ENCODE measurements at places on chromosomes 13 and 19. TPM values are rescaled to one million over a fixed set of nuclear protein-coding genes. Genes with fewer than 3 reads are reported as not detected.

The DCLK1 gene
- not detected for total RNA-seq

- no peak for DNase-seq
- H3K27me3 ChIP-seq: peaks cover 16% of the 10 kb centered on the region
- H3K4me1 ChIP-seq: peaks cover 2% of the 10 kb centered on the region
- no peak overlapping the region for H3K4me3 ChIP-seq
These were observed 57.9 kb downstream of the THSD1 start for GRCh38 chr13:52348071-52348470.

The LAIR1 gene
- total RNA-seq: 5.7 TPM

- no peak overlapping the region for H3K27ac ChIP-seq
- no peaks in the 10 kb centered on the region for H3K27me3 ChIP-seq
- no peak for DNase-seq
- no peak overlapping the region for H3K4me3 ChIP-seq
These were observed 545.4 kb downstream of the SUCLA2 start for GRCh38 chr13:47455626-47456025.

GRCh38 chr19:16976446-16976845, 50.2 kb downstream of the CPAMD8 start:
- no peak overlapping the region for H3K27ac ChIP-seq
- no peaks in the 10 kb centered on the region for H3K4me1 ChIP-seq
- no peak overlapping the region for H3K4me3 ChIP-seq
- peaks cover 5% of the 10 kb centered on the region for H3K27me3 ChIP-seq
- DNase-seq: no peak

The MEIOSIN gene
- total RNA-seq: not detected

- DNase-seq: no peak
- H3K36me3 ChIP-seq: no peaks in the 10 kb centered on the region
- H3K4me1 ChIP-seq: no peaks in the 10 kb centered on the region
These were observed 258.6 kb upstream of the DACH1 start for GRCh38 chr13:72125561-72125960.

Data from activated CD4-positive, alpha-beta memory T cell treated with anti-CD3 and anti-CD28 coated beads for 36 hours (primary cell).